ENCODE measurements at places on chromosomes 2 and 18.

DNA sequence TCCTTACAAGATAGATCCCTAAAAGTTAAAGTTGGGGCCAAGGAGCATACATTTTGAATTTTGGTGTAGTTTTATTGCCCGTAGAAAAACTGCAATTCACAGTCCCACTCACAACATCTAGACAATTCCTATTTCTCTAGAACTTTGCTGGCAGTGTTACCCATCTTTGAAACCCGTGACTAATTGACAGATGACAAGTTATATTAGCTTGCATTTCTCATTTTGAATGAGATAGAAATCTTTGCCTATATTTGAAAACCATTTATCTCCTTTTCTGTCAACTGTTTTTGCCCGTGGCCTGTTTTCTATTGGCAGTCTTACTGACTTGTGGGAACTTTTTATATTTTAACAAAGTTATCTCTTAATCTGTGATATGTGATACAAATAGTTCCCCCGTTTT lies 50.0 kb downstream of the OXER1 start:
- no peak for DNase-seq

GRCh38 chr18:59087391-59087790 lies 52.3 kb upstream of the SEC11C start:
- DNase-seq: no peak

DNA sequence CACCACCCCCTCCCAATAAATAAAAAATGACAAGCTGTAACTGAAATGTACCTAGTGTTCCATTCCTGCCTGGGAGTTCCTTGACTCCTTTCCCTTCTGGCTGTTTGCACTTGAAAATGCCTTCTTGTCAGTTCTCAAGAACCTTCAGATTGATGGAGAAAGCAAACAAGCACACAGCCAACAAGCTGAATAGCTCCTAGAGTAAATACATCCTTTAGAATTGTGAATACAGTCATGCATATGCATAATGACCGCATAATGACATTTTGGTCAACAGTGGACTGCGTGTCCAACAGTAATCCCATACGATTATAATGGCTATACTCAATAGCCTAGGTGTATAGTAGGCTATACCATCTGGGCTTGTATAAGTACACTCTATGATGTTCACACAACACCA lies 97.0 kb downstream of the LYPD6 start:
- DNase-seq: no peak

- DNase-seq: no peak
These were observed 465.5 kb upstream of the ID2 start for GRCh38 chr2:8216397-8216796.

- peak; percentile 55 for DNase-seq
These were observed 7.1 kb downstream of the PPP1R1C start for GRCh38 chr2:181992776-181993175.

GRCh38 chr2:64727843-64728463 lies 74.2 kb upstream of the SERTAD2 start:
- no peak for DNase-seq

DNA sequence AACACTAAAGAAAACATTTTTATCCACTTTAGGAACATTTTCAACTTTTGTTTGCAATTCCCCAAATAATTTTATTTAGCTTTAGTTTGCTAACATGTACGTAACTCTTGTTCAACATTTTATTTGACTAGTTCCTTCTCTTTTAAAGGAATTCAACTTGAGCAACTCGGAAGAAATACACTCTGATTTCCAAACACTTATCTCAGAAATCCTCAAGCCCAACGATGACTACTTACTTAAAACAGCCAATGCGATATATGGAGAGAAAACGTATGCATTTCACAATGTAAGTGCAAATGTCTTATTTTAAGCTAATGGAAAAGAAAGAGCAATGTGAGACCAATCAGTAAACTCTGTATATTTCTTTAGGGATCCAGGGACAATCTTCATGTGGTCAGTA lies 10.1 kb downstream of the SERPINB10 start:
- DNase-seq: no peak

GRCh38 chr2:136113209-136113971 lies 4.6 kb downstream of the CXCR4 start:
- DNase-seq: no peak

GRCh38 chr2:108933691-108934117 lies 55.3 kb downstream of the EDAR start:
- DNase-seq: no peak

DNA sequence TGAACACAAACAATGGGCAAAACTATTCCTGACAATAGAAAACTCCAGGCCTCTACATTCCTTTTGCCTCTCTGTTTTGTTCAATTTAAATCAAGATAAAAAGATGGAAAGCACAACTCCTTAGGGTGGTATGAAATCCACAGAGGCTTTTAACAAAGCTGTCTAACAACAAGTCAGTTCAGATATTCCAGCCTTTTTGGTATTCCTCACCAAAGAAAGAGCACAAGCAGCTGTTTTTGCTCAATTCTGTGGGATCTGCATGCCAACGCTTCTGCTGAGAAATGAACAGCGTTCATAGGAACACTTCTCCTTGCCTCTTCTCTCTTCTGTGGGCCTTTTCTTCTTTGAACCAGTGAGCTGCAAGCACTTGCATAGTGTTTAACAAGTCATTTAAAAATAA lies 411.6 kb upstream of the TCF4 start:
- DNase-seq: no peak

DNA sequence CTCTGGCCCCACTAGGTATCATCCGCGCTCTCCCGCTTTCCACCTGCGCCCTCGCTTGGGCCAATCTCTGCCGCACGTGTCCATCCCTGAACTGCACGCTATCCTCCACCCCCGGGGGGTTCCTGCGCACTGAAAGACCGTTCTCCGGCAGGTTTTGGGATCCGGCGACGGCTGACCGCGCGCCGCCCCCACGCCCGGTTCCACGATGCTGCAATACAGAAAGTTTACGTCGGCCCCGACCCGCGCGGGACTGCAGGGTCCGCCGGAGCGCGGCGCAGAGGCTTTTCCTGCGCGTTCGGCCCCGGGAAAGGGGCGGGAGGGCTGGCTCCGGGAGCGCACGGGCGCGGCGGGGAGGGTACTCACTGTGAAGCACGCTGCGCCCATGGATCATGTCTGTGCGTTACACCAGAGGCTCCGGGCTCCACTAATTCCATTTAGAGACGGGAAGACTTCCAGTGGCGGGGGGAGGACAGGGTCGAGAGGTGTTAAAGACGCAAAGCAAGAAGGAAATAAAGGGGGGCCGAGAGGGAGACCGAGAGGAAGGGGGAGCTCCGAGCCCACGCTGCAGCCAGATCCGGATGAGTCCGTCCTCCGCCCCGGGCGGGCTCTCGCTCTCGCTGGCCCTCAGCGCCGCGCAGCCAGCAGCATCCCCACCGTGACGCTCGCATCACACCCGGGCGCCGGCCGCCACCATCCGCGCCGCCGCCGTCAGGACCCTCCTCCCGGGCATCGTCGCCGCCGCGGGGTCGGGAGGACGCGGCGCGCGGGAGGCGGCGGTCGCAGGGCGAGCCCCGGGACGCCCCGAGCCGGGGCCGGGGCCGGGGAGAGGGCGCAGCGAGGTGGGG lies 664 bp downstream of the NETO1 start:
- peak; percentile 36 for DNase-seq

GRCh38 chr2:47012189-47012588 lies 96.6 kb upstream of the MCFD2 start:
- no peak for DNase-seq

GRCh38 chr2:231433990-231434389 lies 30.3 kb downstream of the NCL start:
- no peak for DNase-seq

DNA sequence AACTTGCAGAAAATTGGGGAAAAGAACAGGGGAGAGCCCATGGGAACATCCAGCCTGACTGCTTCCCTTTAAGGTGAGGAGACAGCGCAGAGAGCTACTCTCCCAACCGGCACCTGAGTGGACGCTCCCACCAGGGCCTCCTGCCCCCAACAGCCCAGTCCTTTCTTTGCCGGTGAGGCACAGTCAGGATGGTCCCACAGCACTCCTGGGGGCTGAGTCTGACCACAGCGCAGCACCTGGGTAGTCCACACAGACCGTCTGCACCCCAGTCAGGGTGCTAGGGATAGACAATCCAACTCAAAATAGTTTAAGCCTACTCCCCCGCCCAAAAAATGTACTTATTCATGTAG lies 74.5 kb downstream of the MEX3C start:
- no peak for DNase-seq

DNA sequence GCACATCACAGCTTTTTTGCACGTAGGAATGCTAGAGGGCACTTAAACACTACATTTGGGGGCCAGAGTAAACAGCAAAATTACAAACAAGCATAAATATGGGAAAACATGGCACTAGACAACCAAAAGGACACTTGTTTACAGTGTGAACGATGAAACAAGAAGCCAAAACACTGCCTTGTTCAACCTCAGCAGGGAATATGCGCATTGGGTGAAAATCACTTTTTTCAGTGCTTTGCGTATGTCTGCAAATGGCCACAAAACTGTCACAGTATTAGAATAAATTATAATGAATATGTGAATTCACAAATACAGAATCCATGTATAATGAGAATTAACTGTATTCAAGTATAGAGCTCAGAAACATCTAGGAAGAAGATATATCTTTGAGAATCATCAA lies 1064.0 kb upstream of the GYPC start:
- no peak for DNase-seq

- no peak for DNase-seq
These were observed 4.5 kb downstream of the RBMS1 start for GRCh38 chr2:160489111-160489510.

- DNase-seq: no peak
These were observed 38.9 kb upstream of the FHL2 start for GRCh38 chr2:105437708-105438103.

- DNase-seq: no peak
These were observed 64.7 kb downstream of the FBXO15 start for GRCh38 chr18:74082742-74083556.

GRCh38 chr2:30106543-30106942 lies 40.3 kb upstream of the YPEL5 start:
- no peak for DNase-seq

- DNase-seq: no peak
These were observed 89.3 kb downstream of the ARMC9 start for GRCh38 chr2:231287696-231288095.

DNA sequence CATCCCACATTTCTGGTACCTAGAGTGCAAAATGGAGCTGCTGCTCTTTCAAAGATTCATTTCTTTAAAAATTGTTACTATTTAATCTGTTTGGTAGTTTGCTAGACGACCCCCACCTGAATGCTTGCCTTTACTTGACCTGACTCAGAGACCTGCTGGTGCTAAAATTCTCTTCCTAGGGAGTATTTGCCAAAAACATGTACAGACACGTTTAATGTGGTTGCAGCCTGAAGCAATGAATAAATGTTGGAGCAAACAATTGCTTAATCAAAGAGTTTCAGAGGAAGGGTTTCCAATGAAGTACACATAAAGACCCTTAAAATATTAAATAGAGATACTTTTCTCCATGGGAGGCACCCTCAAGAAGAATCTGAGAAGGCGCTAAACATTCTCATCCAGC lies 734.4 kb downstream of the CBLN2 start:
- no peak for DNase-seq

- no peak for DNase-seq
These were observed 91.5 kb downstream of the GALNT13 start for GRCh38 chr2:153963256-153963655.

- DNase-seq: peak; percentile 39
These were observed 247.5 kb downstream of the NBAS start for GRCh38 chr2:15313657-15314056.

Data from GM20000 (cell line).